Activated B cell treated with CpG ODN at 0.5 μM for 24 hours (primary cell): ENCODE measurements at places on chromosomes 7 and 10. TPM values are rescaled to one million over a fixed set of nuclear protein-coding genes. Genes with fewer than 3 reads are reported as not detected.

The TYW1B gene
- total RNA-seq, result 7.2 and 8.6 TPM in 2 replicates

DNA sequence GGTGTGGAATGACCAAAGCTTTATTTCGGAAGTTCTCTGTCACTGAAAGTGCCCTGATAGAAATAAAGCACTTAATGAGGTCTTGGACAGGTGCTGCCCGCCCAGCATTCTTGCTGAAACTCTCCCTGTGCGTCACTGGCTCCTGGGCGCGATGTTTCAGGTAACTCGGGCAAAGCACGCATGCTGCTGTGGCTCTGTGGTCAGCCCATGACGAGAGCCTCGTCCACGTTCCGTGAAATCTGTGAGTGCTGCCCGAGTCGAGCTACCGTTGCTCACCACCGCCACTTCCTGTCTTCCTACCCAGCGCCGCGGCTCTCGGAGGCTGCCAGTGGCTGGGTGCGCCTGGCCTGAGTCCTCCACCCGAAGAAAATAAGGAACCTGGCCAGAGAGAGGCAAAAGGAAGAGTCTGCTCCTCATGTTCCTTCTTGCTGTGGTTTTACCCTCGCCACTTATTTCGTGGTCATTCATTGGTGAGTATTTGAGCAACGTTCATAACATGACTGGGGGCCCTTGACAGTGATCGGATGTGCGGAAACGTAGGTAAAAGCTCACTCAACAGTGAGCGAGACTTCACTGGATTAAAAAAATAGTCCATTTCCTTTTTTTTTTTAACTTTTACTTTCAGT lies 95.5 kb downstream of the MAP3K8 start:
- no peaks in the 10 kb centered on the region for H3K27me3 ChIP-seq
- H3K4me3 ChIP-seq, result peak overlapping the region; percentile 86

The LOXL4 gene
- total RNA-seq, result not detected in 2 replicates

The PPP1R9A gene
- total RNA-seq, result 1.3 and 1.5 TPM in 2 replicates

GRCh38 chr7:45650404-45651394 lies 76.5 kb downstream of the ADCY1 start:
- no peaks in the 10 kb centered on the region for H3K4me1 ChIP-seq
- no peaks in the 10 kb centered on the region for H3K27me3 ChIP-seq
- H3K27ac ChIP-seq, result no peak overlapping the region
- H3K36me3 ChIP-seq, result no peaks in the 10 kb centered on the region
- H3K4me3 ChIP-seq, result no peak overlapping the region

- DNase-seq, result no peak
- no peaks in the 10 kb centered on the region for H3K36me3 ChIP-seq
Observed at GRCh38 chr10:123492016-123492415, 174.1 kb upstream of the GPR26 start.

- DNase-seq, result no peak
- no peaks in the 10 kb centered on the region for H3K4me1 ChIP-seq
- no peak overlapping the region for H3K27ac ChIP-seq
- no peaks in the 10 kb centered on the region for H3K27me3 ChIP-seq
Observed at GRCh38 chr7:40507166-40507565, 372.4 kb downstream of the SUGCT start.

DNA sequence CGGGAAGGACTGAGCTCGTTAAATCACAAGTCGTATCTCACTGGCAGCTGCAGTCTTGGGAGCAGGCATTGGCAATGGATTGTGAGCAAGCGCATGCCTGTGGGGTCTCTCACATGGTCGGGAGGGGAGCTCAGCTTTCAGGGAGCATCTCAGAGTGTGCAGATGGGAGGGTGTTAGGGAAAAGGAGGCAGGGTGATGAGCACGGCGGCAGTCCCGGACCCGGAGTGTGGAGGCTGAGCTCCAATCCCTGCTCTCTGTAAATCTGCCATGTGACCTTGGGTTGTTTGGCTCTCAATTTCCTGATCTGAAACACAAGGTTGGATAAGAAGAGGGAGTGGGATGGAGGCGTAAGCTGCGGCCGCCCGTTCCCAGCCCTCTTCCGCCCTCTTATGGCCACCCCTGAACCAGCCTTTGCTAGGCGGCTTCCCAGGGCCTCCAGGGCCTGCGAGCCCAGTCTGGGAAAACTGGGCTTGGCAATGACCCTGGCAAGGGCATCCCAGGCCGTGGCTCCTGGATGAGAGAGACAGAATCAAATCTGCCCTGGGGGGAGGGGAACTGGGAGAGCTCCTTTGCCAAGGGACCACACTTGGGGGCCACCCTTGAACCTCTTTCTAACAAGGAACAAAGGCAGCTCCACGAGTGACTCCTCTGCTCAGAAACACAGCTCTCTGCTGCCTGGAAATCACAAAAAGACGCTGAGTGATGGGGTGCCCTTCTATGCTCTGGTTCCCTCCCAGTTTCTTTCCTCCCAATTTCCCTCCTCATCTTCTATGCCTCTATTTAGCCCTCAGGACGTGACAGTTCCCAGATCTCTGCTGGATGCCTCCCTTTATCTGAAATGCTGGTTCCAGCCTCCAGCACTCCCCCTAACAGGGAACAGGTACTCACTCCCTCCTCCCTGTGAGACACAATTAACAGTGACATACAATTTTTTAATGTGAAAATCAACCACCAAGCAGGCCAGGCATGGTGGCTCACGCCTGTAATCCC lies 41.7 kb upstream of the LOXL4 start:
- H3K4me3 ChIP-seq, result peak overlapping the region; percentile 39
- peaks cover 27% of the 10 kb centered on the region for H3K27me3 ChIP-seq
- no peak for DNase-seq
- no peaks in the 10 kb centered on the region for H3K36me3 ChIP-seq

- DNase-seq, result no peak
- H3K27ac ChIP-seq, result no peak overlapping the region
- no peaks in the 10 kb centered on the region for H3K27me3 ChIP-seq
Observed at GRCh38 chr10:128101901-128102300, 24.3 kb downstream of the MKI67 start.

DNA sequence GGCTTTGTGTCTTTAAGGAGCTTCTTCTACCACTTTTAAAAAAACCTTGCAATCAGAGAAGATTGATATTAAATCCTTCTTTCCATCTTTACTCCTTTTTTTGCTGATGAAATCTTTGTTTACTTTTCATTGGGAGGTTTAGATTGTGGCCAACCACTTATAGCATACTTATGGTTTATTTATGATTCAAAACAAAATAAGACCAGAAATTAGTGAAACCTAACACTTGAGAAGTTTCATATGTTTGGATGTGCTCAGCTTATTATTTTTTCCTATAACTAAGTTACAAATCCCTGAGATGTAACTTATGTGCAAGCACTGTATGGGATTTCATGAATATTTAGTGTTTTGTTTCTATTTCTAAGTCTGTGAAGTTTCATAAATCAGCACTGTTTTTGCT lies 13.5 kb upstream of the PRPS1L1 start:
- H3K4me3 ChIP-seq, result no peak overlapping the region
- H3K27ac ChIP-seq, result no peak overlapping the region
- H3K27me3 ChIP-seq, result no peaks in the 10 kb centered on the region
- DNase-seq, result no peak
- H3K36me3 ChIP-seq, result no peaks in the 10 kb centered on the region

DNA sequence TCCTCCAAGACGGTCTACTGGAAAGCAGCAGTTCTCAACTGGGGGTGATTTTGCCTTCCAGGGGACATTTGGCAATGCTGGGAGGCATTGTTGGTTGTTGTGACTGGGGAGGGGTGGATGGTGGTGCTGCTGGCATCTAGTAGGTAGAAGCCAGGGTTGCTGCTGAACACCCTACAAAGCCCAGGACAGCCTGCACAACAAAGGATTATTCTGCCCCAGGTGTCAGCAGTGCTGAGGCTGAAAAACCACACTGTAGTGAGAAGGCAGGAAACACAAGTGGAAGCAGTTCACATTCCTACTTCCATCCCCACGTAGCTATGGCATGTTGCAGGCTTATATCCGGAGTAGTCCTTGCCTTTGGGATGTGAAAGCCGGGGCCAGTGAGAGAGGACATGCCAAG lies 86.9 kb downstream of the AOAH start:
- H3K4me1 ChIP-seq, result peaks cover 4% of the 10 kb centered on the region
- H3K27ac ChIP-seq, result no peak overlapping the region
- DNase-seq, result no peak
- H3K36me3 ChIP-seq, result peaks cover 3% of the 10 kb centered on the region

DNA sequence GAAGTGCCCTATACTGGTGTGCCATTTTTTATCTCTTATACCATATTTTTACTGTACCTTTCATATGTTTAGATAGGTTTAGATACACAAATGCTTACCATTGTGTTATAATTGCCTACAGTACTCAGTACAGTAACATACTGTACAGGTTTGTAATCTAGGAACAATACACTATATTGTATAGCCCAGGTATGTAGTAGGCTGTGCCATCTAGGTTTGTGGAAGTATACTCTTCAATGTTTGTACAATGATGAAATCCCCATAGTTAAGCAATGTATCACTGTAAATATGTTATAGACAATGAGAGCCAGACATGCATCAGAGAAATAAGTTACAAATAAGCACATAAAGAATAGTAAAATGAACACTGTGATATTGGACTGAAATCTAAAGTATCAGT lies 109.1 kb downstream of the IQUB start:
- no peak overlapping the region for H3K27ac ChIP-seq
- no peak for DNase-seq
- H3K27me3 ChIP-seq, result no peaks in the 10 kb centered on the region

The MIOS gene
- 70.2 and 81.3 TPM in 2 replicates for total RNA-seq

- no peaks in the 10 kb centered on the region for H3K27me3 ChIP-seq
- H3K27ac ChIP-seq, result no peak overlapping the region
- H3K36me3 ChIP-seq, result peaks cover 19% of the 10 kb centered on the region
- no peak for DNase-seq
- H3K4me3 ChIP-seq, result no peak overlapping the region
Observed at GRCh38 chr10:103630156-103630555, 136.7 kb downstream of the NEURL1 start.

DNA sequence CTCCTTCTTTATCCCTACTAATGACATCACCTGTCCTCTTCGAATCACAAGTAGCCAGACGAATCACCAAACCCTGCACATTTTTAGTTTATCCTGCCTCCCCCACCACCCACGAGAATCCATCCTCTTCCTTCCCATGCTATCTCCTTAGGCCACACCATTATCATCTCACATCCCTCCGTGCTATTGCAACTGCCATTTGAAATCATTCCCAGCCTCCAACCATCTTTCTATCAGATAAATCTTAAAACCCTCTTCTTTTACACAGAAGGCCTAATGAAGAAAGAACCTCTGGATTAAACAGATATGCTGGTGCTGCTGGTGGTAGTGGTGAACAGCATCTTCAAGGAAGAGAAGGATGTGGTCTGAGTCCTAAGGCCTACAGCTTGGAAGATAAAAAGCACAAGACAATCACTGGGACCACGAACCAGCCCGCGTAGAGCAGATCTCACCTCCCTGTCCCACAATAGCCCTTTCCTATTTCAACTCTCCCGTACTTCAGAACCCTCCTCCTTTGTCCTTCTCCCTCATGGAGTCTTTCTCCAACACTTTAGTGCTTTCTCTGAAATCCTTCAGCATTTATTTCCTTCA lies 403.1 kb downstream of the SFMBT2 start:
- no peak for DNase-seq
- no peaks in the 10 kb centered on the region for H3K36me3 ChIP-seq
- H3K4me3 ChIP-seq, result no peak overlapping the region
- no peaks in the 10 kb centered on the region for H3K27me3 ChIP-seq

The CC2D2B gene
- total RNA-seq, result 1.2 and 2.0 TPM in 2 replicates

DNA sequence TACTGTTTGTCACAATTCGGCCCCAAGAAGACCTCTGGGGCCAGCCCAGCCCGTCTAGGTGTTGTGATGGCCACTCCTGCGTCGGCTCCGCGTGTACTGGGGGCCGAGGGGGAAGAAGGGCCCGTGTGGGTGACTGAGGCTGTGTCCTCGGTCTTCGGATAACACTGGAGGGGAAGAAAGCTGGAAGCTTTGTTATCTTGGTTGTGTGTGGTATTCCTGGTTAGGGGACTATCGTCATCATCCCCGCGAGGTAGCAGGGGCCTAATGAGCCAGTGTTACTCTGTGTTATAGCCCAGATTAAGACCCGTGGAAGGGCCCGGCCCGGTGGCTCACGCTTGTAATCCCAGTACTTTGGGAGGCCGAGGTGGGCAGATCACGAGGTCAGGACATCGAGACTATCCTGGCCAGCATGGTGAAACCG lies 854 bp downstream of the MTG1 start:
- H3K36me3 ChIP-seq, result peaks cover 42% of the 10 kb centered on the region
- H3K4me1 ChIP-seq, result peaks cover 60% of the 10 kb centered on the region
- peak overlapping the region; percentile 81 for H3K27ac ChIP-seq

The TMEM130 gene
- total RNA-seq, result 0.31 TPM in 1 of 2 replicates, not detected in the other

The RASA4B gene
- 11.4 and 16.1 TPM in 2 replicates for total RNA-seq

- no peak overlapping the region for H3K4me3 ChIP-seq
- H3K4me1 ChIP-seq, result no peaks in the 10 kb centered on the region
- DNase-seq, result no peak
Observed at GRCh38 chr10:122990278-122990677, 10.1 kb downstream of the PSTK start.

DNA sequence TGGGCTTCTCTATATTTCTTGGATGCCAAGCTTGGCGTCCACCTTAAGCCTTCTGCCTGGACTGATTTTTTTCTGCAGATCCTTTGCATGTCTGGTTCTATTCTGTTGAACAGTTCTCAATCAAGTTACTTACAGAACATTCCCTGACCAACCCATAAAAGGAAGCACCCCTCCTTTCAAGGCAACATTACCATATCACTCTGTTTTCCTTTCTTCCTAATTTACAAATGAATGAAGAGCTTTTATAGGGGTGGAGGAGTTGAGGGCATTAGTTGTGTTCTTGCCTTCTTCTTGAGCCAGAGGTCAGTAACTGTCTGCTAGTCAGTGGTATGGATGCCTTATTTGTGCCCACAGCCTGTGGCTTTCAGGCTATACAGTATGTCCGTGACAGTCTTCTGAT lies 361.0 kb downstream of the PHTF2 start:
- no peaks in the 10 kb centered on the region for H3K36me3 ChIP-seq
- DNase-seq, result no peak
- H3K27ac ChIP-seq, result no peak overlapping the region
- H3K27me3 ChIP-seq, result peaks cover 12% of the 10 kb centered on the region
- H3K4me1 ChIP-seq, result no peaks in the 10 kb centered on the region
- no peak overlapping the region for H3K4me3 ChIP-seq

DNA sequence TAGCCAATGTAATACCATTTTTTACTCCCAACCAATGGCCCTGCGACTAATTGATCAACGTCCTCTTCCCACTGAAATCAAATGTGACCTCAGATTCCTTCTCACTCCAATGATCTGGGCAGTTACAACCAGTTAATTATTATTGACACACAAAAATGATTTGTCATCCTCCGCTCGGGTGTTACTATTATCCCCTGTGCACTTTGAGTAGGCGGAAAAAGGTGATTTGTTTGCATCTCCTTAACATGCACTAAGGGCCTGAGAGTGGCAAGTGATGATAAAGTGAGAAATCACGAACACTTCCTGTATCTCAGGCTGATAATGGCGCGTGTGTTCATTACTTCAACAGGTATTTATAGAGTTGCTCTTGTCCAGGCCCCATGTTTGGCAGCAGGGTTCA lies 40.9 kb upstream of the PNLIP start:
- no peaks in the 10 kb centered on the region for H3K4me1 ChIP-seq
- H3K4me3 ChIP-seq, result no peak overlapping the region
- H3K36me3 ChIP-seq, result no peaks in the 10 kb centered on the region
- H3K27me3 ChIP-seq, result no peaks in the 10 kb centered on the region

- H3K27ac ChIP-seq, result no peak overlapping the region
- peaks cover 8% of the 10 kb centered on the region for H3K4me1 ChIP-seq
- H3K27me3 ChIP-seq, result no peaks in the 10 kb centered on the region
Observed at GRCh38 chr10:60463746-60464145, 74.1 kb upstream of the ANK3 start.
